Activated CD4-positive, alpha-beta T cell treated with anti-CD3 and anti-CD28 coated beads, Interleukin-10, Interleukin-2, amounts not matched to agents 100 ng/mL and 50 ng/mL, durations not matched to agents 16 hours and 8 hours (primary cell): ENCODE measurements at places on chromosomes 6 and 20.

DNA sequence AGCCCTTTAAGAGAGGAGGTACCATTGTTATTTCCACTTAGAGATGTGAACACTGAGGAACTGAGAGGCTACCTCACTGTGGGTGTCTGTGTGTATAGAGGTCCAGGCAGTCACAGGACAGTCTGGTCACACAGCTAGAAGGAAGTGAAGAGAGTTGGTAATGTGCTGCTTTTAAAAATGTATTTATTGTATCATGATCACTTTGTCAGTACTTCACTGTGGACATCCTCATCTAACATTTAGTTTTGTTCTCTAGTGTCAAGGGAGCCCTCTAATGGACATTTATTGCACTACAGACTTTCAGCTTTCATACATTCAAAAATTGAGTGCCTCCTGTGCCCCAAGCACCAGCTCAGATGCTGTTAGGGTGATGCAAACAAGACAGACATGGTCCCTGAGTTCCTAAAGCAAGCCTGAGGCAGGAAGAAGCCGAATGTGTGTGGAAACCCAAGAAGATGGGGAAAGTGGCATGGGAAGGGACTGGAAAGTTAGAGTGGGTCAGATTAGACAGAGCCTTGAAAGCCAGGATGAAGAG lies 123.0 kb downstream of the SLC16A10 start:
- peak; percentile 70 for DNase-seq

DNA sequence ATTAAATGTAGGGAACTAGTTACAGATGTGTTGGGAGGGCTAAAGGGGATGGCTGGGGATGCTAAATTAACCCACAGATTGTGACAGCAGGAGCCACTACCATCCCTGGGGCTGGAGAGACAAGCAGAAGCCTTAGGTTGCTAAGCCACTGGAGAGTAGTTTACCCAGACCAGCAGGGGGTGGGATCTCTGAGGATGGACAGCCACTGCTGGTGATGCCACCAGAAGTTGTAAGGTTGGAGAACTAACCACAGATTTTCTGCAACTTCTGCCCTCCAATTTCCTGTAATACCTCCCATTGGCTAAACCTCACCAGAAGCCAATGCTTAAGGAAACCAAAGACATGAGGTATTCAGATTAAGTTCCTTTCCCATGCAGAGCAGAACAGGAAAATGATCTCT lies 139.6 kb upstream of the NOX3 start:
- DNase-seq: no peak

GRCh38 chr6:6760002-6760401 lies 171.5 kb downstream of the LY86 start:
- no peak for DNase-seq

DNA sequence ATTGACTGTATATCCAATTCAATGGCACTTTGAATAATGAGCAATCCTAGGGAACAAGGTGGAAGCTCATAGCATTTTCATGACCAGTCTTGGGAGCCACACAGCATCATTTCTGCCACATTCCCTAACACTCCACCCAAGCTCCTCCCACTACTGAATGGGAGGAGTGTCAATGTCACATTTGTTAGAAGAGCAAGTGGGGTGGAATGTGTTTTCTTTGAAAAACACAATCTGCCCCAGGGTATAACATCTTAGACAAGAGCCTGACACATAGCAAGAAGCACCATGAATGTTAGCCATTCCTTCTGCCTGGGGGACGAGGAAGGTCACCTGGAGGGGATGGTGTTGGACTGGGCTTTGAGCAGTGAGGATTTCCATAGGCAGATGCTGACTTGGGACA lies 258.3 kb upstream of the PMEPA1 start:
- DNase-seq: no peak

DNA sequence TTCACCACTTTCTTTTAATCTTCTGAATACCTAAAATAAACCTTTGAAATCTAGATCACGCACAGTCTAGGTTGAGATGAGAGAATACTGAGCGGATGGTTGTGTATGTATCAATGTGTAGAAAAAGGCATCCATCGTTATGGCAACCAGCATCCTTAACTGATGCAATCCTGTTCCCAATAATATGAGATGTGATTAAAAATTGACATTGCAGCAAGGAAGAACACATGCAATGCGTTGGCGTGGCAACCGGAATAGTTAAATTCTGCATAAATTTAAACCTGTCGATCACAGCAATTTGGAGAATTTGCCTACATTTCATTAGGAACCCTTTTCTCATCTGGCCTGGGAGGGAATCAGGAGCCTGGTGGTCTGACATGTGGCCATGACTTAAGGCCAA lies 1.3 kb upstream of the L3MBTL1 start:
- no peak for DNase-seq

DNA sequence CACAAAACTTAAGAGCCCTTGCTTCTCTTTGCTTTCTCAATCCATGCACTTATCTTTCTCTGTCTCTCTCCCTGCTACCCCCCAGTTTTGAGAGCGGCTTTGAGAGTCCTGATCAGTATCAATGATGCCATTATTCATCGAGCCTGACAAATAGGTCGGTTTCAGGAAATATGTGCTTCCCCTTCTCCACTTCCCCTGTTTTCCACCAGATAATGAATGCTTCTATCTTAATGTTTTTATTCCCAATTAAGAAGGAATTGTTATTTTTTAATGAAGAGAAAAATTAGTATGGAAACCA lies 117.7 kb downstream of the KIF13A start:
- DNase-seq: no peak

DNA sequence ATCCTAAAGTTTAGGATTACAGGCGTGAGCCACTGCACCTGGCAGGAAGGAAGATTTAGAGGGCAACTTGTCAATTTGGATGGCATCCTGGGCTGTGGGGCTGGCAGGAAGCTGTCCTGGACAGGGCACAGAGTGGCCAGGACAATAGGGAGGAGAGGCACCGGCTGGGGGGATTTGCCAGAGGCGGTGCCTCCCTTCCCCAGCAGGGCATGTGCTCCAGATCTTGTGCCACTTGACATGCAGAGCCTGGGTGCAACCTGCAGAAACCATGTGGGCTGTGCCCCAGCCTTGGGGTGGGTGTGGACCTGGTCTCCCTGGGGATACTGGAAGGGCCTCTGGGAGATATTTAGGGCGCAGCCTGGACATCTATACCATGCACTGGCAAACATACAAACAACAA lies 58.6 kb upstream of the EEF1A1 start:
- peak; percentile 11 for DNase-seq

DNA sequence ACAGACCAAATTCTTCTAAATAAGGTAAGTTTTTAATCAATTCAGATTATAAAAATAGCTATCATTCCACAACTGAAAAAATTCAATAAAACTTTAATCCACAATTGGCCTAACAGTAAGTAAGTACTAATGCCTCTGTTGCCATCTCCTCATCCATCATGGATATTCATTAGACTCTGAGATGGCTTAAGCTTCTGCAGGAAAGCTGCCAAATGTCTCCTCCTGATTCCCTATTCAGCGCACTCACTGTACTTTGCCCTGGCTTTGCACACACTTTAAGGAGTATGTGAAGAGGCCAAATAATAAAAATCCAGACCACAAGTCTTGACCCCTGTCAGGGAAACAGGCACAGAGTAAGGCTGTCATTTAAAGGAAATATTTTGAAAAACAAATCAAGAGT lies 23.6 kb downstream of the PGM3 start:
- DNase-seq: no peak

DNA sequence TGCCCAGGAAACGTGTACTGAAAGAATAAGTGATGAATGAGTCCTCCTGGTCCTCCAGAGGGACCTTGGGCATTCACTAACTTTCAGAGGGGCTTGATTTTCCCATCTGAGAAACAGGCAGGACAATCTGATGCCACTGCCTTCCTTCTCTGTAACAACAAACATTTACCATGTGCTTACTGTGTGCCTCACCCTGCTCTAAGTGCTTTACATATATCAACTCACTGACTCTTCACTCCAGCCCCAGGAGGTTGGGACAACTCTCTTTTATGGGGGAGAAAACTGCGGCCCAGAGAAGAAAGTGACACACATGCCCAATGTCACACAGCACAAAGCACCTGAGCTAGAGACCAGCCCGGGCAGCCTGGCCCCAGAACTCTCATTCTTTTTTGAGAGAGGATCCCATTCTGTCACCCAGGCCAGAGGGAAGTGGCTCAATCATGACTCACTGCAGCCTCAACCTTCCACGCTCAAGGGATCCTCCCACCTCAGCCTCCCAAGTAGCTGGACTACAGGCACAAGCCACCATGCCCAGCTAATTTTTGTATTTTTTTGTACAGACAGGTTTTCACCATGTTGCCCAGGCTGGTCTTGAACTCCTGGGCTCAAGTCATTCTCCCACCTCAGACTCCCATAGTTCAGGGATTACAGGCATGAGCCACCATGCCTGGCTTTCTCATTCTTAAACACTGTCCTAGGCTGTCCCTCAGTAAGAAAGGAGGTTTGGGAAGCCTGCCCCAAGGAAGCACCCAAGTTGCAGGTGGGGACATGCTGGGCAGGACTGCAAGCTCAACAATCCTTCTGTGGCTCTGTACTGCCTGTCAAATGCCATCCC lies 38.0 kb downstream of the NOL4L start:
- no peak for DNase-seq

DNA sequence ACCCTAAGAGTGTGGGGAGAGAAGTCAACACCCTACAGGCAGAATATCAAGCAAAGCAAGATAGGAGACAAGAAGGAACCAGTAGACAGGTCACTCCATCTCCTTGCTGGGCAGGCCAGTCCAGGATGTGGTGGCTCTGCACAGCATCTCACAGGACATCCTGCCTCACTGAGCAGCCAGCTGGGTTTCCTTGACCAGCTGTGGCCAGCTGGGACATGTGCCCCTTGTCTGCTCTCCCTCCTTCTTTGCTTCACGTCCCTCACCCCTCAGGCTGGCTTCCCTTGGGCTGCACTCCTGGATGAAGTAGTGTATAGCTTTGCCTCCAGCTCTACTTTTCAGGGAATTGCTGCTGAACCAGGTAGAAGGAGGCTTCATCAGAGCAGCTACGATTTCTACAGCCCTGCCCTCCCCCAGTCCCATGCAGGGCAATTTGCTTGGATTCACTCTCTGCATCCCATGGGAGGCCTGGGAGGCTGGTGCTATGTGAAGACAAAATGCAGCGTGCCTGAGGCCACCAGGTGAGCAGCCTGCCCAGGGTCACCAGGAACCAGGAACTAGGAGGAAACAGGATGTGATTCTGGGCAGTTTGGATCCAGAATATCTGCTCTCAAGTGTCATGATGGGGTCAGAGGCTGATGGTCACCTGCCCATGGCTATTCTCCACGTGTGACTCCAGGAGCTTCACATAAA lies 110.0 kb upstream of the PMEPA1 start:
- no peak for DNase-seq

DNA sequence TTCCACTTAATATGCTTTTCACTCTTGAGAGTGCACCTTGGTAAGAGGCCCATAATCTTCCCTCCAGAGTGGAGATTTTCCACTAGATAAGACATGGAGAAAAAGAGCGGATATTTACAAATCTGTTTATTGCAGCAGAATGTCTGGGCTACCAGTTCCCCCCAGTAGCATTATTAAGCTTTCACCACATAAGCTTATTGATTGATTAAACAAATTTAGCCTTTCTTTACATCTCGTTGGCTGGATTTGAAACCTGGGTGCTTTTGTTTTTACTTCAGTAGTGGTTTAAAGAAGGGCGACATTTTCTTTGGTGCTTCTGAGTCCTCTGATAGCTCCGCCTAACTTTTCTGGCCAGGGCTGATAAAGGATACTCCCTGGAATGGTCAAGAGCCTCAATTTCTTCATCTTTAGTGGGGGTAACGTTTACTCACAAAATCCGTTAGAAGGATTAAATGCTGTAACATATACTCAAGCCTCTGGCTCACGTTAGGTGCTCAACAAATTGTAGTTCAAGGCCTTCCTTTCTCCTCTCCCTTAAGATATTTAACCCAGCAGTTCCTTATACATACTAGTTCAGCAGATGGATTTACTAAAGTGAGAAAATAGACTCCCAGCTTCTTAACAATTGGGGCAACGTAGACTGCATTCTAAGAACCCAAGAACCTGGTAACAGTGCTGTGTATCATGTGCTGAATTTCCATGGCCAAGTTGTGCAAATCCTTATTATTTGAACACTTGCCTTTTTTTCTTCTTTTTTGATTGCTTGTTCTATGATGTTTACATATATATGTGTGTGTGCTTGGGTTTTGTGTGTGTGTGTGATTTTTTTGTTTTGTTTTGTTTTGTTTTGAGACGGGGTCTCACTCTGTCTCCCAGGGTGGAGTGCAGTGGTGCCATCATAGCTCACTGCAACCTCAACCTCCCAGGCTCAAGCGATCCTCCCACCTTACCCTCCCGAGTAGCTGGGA lies 91.4 kb downstream of the RREB1 start:
- no peak for DNase-seq

- no peak for DNase-seq
Observed at GRCh38 chr6:140208286-140208685, 833.8 kb upstream of the CITED2 start.

DNA sequence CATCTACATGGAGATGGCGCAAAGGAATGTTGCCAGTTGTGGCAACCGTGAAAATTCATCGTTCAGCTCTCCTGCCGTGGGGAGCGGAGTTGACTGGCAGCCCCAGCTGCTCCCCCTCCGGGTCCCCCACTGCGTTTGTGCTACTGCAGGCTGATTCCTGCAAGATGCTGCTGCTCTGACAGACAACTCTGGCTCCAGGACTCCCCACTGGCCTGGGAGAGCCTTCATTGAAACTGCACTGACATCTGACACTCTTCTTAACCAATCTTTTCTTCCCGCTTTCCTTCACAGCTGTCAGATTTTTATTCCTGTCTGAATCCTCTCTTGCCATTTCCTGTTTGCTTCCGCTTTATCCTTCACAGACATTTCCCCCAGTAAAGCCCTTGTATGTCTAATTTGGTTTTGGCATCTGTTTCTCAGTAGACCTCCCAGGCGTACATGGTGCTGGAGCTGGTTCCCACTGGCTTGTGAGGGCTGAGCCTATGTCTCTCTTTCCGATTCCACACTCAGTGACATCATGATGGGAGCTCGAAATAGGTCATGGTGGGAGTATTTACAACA lies 9.5 kb upstream of the ATRN start:
- DNase-seq: no peak

GRCh38 chr6:131191590-131191989 lies 56.3 kb downstream of the AKAP7 start:
- DNase-seq: no peak

- DNase-seq: no peak
Observed at GRCh38 chr6:1591243-1591642, 18.5 kb upstream of the FOXC1 start.

- no peak for DNase-seq
Observed at GRCh38 chr6:107542192-107542668, 52.3 kb downstream of the SOBP start.

GRCh38 chr6:134956032-134956431 lies 6.1 kb upstream of the ALDH8A1 start:
- no peak for DNase-seq
